ENCODE measurements at places on chromosomes 11 and 22. TPM values are rescaled to one million over a fixed set of nuclear protein-coding genes. Genes with fewer than 3 reads are reported as not detected.

DNA sequence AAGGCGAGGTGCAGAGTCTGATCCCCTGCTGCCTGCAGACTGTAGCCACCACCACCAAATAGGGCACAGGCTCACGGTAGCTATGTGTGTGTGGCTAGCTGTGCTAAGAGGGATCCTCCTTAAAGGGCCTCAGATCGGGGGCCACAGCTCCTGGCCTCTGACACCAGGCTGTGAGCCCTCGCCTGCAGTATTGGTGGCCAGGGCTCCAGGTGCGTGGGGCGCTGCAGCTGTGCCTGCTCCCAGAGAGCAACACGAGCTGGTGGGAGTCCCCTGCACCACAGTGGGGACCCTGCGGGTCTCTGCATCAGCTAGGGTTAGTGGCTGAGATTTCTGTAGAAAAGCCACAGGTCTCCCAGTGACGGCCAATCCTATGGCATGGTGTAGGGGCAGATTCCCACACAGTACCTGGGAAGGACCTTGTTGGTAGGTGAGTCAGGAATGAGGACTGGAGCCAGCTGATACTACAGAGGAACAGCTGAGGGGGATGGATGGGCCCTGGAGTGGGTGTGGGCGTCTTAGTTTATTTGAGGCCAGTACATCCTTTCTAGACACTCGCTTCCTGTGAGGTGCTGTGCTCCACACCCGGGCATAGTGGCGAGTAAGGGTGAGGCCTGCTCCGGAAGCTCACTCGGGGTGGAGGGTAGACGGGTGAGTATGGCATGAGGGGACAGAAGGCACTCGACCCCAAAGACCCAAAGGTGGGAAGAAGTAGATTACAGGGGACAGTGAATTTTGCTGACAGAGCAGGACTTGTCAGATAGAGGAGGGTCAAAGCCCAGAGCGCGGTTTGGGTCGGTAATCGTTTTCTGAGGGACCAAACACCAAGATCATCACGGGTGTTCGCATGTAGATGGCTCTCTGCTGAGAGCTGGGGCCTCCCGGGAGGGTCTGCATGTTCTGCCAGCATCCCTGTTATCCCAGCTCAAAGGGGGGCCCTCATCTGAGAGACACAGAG lies 212.5 kb downstream of the TBC1D22A start:
- no peak overlapping the region for H3K27ac ChIP-seq
- no peaks in the 10 kb centered on the region for H3K36me3 ChIP-seq
- H3K4me3 ChIP-seq = no peak overlapping the region
- no peak for DNase-seq

Gene PLEKHB1
- total RNA-seq = 8.7 TPM

Gene PATE2
- not detected for total RNA-seq

Gene SMDT1
- 164 TPM for total RNA-seq

Gene DMC1
- 0.34 TPM for total RNA-seq

GRCh38 chr11:115806056-115806455 lies 301.8 kb upstream of the CADM1 start:
- H3K4me3 ChIP-seq = no peak overlapping the region
- DNase-seq = no peak
- H3K27me3 ChIP-seq = no peaks in the 10 kb centered on the region
- H3K36me3 ChIP-seq = no peaks in the 10 kb centered on the region
- H3K4me1 ChIP-seq = no peaks in the 10 kb centered on the region

DNA sequence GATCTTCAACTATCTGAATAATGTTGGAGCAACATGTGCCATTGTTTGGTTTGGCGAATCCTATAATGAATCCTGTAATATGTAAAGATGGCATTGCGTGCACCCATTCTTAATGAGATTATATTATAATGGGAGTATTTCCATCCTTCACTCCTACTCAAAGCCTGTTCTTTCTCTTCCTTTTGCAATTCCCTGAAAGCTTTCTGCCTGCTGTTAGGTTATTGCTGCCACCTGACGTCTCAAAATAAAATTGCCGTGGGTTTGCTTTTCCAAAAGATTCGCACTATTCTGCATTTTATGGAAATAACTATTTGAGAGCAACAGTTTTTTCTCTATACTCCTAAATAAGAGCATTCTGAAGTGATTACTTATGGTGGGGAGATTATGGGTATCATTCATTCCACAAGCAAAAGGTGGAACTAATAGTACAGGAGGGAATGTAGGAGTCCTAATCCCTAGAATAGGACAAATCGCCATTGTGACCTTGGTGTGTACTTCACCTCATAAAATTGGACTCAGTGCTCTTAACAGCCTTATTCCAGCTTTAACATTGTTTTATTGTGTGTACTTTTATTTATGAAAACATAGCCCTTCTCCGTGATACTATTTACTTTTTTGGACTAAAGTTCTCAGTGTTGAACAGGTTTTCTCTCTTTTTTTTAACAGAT lies 69.6 kb upstream of the ALKBH3 start:
- no peaks in the 10 kb centered on the region for H3K27me3 ChIP-seq
- DNase-seq = no peak
- no peak overlapping the region for H3K27ac ChIP-seq
- H3K4me3 ChIP-seq = no peak overlapping the region
- H3K4me1 ChIP-seq = no peaks in the 10 kb centered on the region

DNA sequence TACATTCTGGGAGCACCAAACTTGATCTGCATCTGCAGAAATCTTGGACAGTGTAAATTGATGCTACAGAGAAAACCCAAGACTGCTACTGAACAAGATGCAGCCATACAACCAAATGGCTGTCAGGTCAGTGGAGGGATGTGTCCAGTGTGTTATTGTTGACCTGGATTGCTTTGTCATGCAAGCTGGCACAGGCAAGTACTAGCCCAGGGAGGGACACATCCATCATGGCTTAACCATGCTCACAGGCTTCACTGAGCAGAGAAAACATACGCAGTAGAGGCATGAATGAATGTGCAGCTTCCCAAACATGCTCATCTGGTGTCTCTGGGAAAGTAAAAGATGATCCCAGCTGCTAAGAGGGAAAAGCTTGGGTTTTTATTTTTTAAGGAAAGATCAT lies 93.6 kb downstream of the MTNR1B start:
- H3K27ac ChIP-seq = no peak overlapping the region
- no peaks in the 10 kb centered on the region for H3K4me1 ChIP-seq
- peaks cover 5% of the 10 kb centered on the region for H3K27me3 ChIP-seq
- H3K36me3 ChIP-seq = no peaks in the 10 kb centered on the region

DNA sequence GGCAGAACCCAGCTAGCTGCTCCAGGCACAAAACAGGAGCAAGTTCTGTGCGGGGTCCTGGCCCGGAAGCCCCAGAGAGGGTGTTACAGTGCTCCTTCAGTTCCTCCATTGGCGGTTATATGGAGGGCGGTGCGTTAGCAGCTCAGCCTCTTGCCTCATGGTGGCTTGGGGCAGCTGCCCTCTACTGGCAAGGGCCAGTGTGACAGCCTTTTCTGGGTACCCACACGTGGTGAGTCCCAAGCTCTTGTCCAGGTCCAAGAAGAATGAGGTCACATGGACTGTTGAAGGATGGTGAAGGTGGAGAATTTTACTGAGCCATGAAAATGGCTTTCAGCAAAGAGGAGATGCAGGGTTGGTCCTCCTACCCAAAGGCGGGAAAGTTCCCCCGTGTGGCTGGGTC lies 100.5 kb downstream of the WT1 start:
- no peaks in the 10 kb centered on the region for H3K36me3 ChIP-seq
- DNase-seq = no peak
- no peaks in the 10 kb centered on the region for H3K27me3 ChIP-seq
- H3K4me1 ChIP-seq = no peaks in the 10 kb centered on the region

- no peak overlapping the region for H3K27ac ChIP-seq
- no peak for DNase-seq
- H3K27me3 ChIP-seq = no peaks in the 10 kb centered on the region
- peaks cover 36% of the 10 kb centered on the region for H3K4me1 ChIP-seq
- H3K36me3 ChIP-seq = no peaks in the 10 kb centered on the region
Observed at GRCh38 chr22:32811788-32812545, 10.5 kb downstream of the TIMP3 start.

GRCh38 chr11:125517116-125517770 lies 21.2 kb upstream of the FEZ1 start:
- no peaks in the 10 kb centered on the region for H3K4me1 ChIP-seq
- no peak overlapping the region for H3K4me3 ChIP-seq
- H3K27me3 ChIP-seq = no peaks in the 10 kb centered on the region
- DNase-seq = no peak
- no peaks in the 10 kb centered on the region for H3K36me3 ChIP-seq

Gene CD44
- 27.6 TPM for total RNA-seq
